ENCODE measurements at places on chromosomes 11 and 22.

DNA sequence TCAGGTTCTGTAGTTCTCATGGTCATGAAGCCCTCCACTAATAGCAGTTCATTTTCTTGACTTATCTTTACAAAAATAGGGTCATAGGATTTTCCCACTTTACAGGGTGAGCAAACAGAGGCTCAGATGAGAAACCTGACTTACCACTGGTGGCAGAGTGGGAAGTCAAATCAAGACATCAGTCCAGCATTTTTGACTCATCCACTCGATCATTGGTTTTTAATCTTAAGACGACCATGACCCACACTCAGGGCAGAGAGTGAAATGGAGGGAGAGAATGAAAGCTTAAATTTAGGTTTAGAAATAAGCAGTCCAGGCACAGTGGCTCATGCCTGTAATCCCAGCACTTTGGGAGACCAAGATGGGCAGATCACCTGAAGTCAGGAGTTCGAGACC, 42.1 kb downstream of the RTL6 start:
- no peak for DNase-seq

- DNase-seq = peak; percentile 35
Measured at GRCh38 chr11:131688048-131688693, 317.8 kb downstream of the NTM start.

DNA sequence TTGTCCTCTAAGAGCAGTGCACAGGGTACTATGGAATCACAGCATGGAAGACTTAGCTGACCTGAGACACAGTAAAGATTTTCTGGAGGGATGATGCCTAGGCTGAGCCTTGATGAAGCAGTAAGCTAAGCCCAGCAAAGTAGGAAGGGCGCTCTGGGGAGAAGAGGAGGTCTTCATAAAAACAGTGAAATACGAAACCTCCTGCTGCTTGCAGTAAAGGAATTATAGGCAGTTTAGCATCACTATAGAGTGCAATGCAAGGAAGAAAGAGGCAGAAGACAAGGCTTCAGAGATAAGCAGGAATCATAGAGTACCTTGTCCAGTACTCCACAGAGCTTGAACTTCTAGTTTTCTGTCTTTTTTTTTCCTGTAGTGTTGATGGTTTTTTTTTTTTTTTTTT, 555.7 kb upstream of the CADM1 start:
- no peak for DNase-seq

DNA sequence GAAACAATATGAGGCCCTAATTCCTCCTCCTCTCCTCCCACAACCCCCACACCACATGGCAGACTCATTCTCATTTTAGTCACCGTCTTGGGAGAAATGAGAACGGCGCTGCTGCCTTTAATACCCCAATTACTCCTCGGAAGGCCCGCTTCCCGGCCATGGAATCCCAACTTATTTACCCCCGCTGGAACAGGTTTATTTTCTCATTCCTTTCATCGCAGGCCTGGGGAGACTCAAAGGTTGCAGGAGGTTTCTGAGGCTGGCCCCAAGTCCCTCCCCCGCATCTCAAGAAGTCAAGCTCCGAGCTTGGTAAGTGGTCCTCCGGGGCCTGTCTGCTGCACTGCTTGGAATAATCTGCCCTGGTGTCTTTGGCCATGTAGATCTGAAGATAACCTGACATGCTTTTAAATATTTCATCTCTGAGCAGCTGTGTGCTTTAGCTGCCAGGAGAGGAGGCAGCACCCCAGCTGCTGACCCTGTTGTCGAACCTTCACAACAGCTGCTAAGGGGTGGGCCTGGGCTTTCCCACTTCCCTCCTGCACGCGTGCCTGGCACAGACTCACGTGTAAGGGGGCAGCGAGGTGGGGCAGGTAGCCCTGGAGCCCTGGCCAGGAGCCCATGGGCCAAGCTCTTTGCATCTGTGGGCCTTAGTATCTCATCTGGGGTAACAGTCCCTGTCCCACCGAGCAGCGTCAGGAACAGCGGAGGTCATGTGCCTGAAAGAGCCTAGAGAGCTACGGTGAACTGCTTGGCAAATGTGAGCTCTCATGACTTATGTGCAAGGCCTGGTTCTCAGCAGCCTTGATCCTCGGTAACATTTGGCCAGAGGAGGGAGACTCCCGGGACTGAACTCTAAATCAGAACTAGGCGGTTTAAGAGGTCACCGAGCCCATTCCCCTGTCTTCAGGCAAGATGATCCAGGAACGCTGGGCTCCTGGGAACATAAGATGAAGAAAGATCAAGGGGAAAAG, 164.6 kb downstream of the ST3GAL4 start:
- DNase-seq = no peak

DNA sequence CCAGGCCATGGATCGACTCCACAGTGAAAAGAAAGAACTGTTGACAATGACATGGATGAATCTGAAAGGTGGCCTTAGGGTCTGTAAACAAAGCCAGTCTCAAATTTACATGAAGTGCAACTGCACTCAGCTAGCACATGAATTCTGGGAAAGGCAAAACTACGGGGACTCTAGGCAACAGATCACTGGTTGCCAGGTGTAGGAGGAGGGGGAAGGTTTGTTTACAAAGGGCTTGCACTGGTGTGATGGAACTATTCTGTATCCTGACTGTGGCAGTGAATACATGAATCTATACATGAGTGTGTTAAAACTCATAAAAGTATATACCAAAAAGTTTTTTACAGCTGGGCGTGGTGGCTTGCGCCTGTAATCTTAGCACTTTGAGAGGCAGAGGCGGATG, 27.3 kb downstream of the ALX4 start:
- no peak for DNase-seq

DNA sequence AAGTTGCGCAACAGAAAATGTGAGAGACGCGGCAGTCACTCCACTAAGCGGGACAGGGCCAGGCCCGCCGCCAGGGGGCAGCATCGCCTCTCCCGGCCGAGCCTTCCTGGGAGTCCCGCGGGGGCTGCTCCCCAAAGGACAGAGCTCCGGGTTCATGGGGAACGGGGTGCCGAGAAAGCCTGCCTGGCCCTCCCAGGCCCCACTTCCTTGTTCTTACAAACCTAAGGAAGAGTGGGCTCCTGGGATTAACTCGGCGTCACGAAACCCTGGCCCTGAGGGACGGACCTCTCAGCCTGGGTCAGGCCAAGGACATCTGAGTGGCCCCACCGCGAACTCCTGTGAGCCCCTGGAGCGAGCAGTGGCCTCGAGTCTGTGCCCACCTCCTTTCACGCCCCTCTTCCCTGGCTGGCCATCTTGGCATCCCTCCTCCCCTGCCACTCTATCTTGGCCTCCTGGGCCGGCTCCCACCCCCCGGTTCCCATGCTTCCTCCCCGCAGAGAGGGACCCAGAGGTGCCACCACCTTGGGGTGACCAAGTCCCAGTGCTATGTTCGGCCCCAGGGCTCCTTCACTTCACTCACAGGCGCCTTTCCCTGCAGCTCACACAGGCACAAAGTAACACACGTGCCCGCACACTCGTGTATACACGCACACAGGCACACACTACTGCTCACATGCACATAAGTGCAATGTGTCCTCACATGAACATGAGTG, 99.9 kb upstream of the FGF3 start:
- DNase-seq = peak; percentile 35

GRCh38 chr22:25406510-25407210, 157.8 kb upstream of the GRK3 start:
- DNase-seq = no peak

DNA sequence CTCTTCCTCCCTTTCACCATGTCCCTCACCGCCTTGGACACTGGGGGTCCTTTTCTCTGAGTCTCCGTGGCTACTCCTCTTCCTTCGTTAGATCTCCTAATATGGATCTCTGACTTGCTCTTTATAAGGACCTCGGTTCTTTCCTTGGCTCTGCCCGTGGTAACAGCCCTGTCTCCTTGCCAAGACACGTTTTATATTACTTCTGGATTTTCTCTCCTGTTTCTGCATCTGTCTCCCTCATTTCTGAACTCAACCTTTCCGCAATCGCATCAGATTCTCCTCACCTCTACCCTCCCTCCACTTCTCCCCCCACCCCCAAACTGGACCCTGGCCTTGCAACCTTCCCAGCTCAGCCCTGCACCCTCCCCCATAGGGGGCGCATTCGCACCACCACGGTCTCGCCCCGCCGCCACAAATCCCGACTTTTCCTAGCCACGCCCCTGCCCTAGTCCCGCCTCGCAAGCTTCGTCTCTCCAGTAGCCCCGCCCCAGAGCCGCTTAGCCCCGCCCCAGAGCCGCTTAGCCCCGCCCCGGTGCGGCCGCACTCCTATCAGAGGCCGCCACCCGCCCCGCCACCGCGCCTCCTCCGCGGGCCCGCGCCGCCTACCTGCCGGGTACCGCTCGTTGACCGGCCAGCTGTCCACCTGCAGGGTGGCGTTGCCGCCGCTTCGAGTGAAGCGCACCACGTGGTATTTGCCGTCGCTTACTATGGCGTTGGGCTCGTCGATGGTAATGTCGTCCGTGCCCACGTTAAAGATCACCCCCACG, 39.0 kb downstream of the SLC22A12 start:
- no peak for DNase-seq

GRCh38 chr11:59941091-59941490, 2.9 kb downstream of the OOSP1 start:
- DNase-seq = no peak

DNA sequence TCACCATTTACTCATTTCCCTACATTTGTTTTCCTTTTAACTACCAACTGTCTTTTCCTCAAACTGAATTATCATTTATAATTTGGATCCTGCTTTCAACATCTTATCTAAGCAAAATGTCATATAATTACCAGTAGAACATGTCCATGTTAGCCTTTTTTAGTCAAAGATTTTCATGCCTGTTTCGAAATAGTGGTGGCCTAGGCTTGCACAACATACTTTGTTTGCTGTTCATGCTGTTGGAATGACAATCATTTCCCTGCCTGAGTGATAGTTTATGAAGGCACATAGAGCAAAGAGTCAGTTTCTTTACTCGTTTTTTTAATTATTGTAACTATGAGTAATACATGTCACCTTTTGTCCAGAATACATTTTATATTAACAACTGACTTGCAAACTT, 144.3 kb upstream of the ANO3 start:
- DNase-seq = no peak

DNA sequence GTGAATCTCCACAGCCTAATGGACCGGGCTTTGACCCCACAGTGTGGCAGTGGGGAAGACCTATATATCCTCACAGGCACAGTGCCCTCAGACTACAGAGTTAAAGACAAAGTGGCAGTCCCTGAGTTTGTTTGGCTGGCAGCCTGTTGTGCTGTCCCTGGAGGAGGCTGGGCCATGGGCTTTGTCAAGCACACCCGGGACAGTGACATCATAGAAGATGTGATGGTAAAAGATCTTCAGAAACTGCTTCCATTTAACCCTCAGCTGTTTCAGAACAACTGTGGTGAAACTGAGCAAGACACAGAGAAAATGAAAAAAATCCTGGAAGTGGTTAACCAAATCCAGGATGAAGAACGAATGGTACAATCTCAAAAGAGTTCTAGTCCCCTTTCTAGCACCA, 39.0 kb downstream of the ENDOD1 start:
- DNase-seq = no peak

DNA sequence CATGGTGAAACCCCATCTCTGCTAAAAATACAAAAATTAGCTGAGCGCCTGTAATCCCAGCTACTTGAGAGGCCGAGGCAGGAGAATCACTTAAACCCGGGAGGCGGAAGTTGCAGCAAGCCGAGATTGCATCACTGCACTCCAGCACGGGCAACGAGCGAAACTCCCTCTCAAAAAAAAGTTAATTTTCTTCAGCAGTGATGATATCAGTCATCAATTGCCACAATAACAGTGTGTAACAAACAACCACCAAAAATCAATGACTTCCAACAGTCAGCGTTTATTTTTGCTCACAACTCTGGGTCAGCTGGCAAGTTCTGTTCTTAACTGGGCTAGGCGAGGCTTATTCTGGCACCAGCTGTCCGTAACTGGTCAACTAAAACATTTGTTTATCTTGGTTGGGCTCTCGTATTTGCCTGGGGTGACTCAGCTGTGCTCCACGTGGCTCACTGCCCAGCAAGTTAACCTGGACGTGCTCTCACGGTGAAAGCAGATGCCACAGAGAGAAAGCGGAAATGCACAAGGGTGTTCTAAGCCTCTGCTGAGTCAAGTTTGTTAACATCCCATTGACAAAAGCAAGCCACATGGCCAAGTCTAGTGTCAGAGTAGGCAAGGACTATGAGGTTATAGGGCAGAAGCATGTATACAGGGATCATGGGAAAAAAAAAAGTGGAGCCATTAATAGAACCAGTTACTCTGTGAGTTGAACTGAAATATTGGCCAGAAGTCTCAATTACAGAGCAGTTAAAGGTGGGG, 52.1 kb downstream of the LHFPL7 start:
- peak; percentile 3 for DNase-seq

DNA sequence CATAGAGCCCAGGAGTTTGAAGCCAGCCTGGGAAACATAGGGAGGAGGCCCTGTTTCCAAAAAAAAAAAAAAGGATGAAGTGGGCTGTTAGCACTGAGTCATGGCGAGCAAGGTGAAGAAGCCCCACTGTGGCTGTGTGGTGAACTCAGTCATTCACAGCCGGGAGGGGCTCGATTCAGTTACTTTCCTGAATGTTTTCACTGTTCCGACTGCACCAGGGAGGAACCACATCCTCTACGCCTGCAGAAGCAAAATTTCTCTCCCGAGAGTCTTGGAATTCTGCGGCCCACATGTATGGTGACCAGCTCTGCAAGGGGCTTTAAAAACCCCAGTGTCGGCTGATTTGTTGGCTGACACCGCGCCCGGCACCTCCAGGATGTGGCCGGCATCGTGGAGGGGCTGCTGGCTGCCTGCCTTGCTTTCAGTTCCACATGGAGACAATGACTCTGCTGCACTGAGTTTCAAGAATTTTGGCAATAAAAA, 27.8 kb upstream of the GRAMD4 start:
- DNase-seq = no peak

- DNase-seq = no peak
Measured at GRCh38 chr11:128304116-128304515, 283.2 kb downstream of the ETS1 start.

- DNase-seq = no peak
Measured at GRCh38 chr11:45919806-45920530, 2.3 kb upstream of the PEX16 start.

- DNase-seq = no peak
Measured at GRCh38 chr11:64356498-64357411, 2.2 kb upstream of the RPS6KA4 start.

- no peak for DNase-seq
Measured at GRCh38 chr11:68116974-68117373, 4.2 kb downstream of the CHKA start.

- DNase-seq = no peak
Measured at GRCh38 chr11:10117709-10118351, 176.2 kb downstream of the SBF2 start.

GRCh38 chr11:69938206-69938605, 119.0 kb upstream of the FGF3 start:
- DNase-seq = no peak

DNA sequence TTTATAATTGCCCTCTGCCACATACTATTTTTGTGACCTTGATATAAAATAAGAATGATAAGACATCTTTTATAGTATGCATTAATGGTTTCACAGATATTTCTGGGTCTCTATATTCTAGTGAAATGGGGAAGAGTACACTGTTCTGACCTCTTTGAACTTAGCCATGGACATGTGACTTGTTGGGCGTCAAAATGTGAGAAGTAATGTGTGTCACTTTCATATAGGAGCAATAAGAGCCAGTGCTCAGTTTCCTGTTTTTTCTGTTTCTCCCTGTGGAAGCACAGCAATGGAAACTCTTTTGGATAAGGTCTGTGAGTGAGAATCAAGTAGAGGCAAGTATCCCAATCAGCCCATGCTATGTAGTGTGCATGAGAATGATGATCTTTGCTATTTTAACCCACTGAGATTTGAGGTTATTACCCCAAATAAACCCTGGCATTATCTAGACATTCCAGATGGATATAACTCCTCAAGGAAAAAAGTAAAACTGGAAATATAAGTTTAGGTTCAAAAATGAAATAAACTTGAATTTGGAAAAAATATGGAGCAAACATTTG, 60.7 kb downstream of the RAB38 start:
- no peak for DNase-seq
